ENCODE measurements at places on chromosomes 13 and 19. TPM values are rescaled to one million over a fixed set of nuclear protein-coding genes. Genes with fewer than 3 reads are reported as not detected.

- H3K4me3 ChIP-seq, result no peak overlapping the region
- no peak overlapping the region for H3K27ac ChIP-seq
- no peak for DNase-seq
- H3K4me1 ChIP-seq, result no peaks in the 10 kb centered on the region
These were observed 54.2 kb upstream of the ZNF429 start for GRCh38 chr19:21451187-21451586.

DNA sequence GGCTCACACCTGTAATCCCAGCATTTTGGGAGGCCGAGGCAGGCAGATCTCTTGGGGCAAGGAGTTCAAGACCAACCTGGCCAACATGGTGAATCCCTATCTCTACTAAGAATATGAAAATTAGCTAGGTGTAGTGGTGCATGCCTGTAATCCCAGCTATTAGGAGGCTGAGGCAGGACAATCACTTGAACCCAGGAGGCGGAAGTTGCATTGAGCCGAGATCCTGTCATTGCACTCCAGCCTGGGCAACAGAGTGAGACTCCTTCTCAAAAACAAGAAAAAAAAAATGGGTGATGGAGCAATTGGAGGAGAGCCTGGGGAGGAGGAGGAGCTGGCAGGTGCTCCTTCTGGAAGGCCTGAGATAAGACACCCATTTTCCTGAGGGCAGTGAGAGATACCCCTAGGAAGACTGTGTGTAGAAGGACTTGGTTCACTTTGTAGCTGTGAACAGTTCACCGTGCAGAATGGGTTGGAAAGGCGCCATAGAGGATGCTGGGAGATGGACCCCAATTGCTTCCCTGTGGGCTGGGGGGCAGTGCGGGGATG, 8.7 kb upstream of the CARM1 start:
- H3K4me3 ChIP-seq, result no peak overlapping the region
- H3K4me1 ChIP-seq, result peaks cover 2% of the 10 kb centered on the region
- H3K36me3 ChIP-seq, result no peaks in the 10 kb centered on the region
- H3K27me3 ChIP-seq, result no peaks in the 10 kb centered on the region

DNA sequence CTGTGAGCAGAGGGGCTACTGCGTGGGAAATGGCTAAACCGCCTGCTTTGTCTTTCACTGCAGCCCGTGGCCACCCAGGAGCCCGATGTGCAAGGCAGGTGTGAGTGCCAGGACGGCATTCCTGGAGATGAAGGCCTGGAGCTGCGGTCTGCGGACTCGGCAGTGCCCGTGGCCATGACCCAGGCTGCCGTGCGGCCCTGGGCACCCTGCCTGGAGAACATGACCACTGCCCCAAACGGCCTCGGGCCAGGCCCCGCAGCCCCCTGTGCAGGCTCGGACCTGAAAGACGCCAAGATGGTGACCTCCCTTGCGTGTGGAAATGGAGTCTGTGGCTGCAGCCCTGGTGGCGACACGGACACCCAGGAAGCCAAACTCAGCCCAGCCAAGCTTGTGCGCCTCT, 62.2 kb downstream of the SPATA13 start:
- H3K27ac ChIP-seq, result no peak overlapping the region
- no peaks in the 10 kb centered on the region for H3K4me1 ChIP-seq
- H3K4me3 ChIP-seq, result no peak overlapping the region
- DNase-seq, result no peak
- no peaks in the 10 kb centered on the region for H3K27me3 ChIP-seq

DNA sequence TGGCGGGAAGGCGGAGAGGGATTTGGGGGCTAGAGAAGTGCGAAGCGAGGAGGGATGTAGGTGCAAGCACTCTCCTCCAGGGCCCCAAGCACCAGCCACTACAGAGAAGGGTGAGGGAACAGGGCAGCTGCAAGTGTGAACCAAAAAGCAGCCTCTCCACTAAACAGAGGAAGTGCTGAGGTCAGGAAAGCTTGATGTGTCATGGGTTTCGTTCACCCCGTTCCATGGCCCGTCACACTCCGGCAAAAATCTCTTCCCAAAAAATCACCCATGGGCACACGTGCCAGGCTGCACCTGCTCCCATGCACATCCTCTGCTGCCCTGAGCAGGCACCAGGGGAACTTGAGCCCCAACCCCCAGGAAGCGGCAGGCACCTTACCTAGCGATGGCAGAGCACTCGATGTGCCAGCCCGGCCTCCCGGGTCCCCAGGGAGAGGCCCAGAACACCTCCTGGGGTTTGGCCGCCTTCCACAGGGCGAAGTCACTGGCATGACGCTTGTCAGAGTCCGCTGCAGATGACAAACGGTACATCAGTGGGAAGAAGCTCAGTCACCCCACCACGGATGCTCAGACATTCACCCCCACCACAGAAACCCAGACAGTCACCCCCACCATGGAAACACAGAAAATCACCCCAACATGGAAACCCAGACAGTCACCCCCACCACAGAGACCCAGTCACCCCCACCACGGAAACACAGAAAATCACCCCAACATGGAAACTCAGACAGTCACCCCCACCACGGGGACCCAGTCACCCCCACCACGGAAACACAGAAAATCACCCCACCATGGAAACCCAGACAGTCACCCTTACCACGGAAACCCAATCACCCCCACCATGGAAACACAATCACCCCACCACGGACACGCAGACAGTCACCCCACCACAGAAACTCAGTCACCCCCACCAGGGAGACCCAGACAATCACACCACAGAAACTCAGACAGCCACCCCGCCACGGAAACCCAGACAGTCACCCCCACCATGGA, 29.0 kb downstream of the CARS2 start:
- no peak for DNase-seq
- no peak overlapping the region for H3K27ac ChIP-seq
- no peak overlapping the region for H3K4me3 ChIP-seq
- H3K4me1 ChIP-seq, result no peaks in the 10 kb centered on the region

TMEM145 gene
- total RNA-seq, result not detected

KLF1 gene
- total RNA-seq, result not detected

FUT6 gene
- not detected for total RNA-seq

GRCh38 chr19:40257096-40257517, 28.0 kb downstream of the AKT2 start:
- H3K27ac ChIP-seq, result no peak overlapping the region
- H3K4me3 ChIP-seq, result no peak overlapping the region
- no peak for DNase-seq
- no peaks in the 10 kb centered on the region for H3K27me3 ChIP-seq
- no peaks in the 10 kb centered on the region for H3K4me1 ChIP-seq

Measured in endothelial cell of umbilical vein (primary cell).